Common myeloid progenitor, CD34-positive (primary cell): ENCODE measurements at places on chromosomes 6 and 20.

DNA sequence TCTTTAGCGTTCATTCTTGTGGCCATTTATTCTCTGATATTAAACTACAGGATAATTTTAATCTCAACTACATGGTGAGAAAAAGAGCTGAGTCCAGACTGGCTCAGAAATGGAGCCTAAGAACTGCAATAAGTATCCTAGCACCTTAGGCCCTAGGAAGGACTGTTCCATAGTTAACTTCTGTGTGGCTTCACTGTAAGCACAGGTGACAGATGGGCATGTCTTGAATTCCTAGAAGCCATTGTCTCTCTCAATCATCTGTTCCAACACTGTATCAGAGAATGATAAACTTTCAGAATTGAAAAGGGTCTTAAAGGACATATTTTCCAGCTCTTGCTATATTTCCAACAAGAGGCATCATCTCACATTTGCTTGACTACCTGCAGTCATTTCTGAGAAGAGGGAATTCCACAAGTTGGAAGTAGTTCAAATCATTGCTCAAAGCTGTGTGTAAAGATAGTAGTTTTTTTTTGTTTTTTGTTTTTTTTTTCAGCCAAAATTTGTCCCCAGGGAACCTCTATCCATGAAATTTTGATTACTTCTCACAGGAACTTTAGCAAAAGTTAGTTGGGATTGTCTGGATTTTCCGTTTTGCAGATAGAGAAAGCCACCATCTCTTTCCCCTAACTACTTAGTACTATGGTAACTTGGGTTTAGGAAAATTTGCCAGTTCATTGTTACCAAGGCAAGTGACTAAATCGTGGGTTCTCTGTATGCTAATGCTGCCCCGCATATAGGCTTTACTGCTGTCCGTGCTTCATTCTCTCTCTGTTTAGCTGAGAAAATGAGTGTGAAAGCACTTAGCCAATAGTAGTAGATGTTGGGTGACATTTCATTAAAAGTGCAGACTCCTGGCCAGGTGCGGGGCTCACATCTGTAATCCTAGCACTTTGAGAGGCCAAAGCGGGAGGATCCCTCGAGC lies 47.2 kb downstream of the KCNS1 start:
- DNase-seq: no peak

DNA sequence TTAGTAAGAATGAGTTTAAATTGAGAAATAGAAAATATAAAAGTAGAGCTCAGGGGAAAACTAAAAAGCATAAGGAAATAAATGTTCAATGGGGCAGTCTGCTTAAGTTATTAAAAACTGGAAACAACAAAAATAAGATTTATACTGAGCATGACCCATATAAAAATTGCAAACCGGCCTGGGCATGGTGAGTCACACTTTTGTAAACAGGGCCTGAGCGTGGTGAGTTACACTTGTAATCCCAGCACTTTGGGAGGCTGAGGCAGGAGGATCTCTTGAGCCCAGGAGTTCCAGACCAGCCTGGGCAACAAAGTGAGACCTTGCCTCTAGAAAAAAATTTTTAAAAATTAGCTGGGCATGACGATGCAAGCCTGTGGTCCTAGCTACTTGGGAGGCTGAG lies 74.6 kb downstream of the TMEM244 start:
- no peak for DNase-seq

DNA sequence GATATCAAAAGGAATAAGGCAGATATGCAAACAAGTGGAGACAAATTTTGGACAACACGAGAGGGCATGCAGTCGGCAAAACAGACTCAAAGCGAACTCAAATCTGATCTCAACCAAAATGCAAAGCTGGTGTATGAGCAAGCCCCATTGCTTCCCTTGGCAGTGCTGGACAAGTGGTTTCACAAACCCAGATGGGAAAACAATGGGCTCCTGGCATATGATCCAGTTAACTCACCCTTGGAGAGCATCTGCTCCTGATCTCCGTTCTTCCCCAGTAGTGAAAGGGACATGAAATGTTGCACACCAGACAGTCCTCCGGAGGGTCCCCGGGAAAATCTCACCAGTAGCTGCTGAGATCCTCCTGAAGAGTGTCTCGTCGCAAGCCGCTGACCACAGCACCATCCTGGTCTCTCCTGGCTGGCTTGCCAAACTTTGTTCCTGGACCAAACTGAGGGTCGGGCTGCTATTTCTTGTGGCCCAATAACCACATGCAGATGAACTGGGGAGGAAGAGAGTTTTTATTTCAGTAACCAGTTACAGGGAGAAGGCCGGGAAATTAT lies 84.3 kb upstream of the THBS2 start:
- no peak for DNase-seq

- no peak for DNase-seq
Measured at GRCh38 chr20:60977901-60978300, 274.2 kb upstream of the CDH4 start.

GRCh38 chr6:117919775-117920729 lies 13.0 kb downstream of the SLC35F1 start:
- no peak for DNase-seq

DNA sequence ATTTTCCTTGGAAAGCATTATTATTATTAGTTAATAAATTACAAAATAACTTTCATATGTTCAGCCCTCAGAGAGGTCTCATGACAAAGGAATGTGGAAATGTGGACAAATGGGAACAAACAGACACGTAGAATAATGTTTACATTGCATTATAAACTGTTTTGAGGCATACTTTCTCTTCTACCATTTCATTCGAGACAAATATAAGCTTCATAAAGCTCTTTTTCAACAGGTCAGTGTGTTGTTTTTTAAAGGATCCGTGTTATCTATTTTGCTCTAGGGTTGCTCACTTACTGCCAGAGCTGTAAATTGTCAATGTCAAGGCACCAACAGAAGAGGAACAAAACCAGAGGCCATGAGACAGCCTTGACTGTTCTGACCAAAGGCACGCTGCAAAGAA lies 256.8 kb downstream of the PHACTR1 start:
- DNase-seq: no peak

- DNase-seq: peak; percentile 32
Measured at GRCh38 chr6:6610031-6610591, 21.6 kb downstream of the LY86 start.

GRCh38 chr6:41502917-41503671 lies 43.1 kb upstream of the FOXP4 start:
- DNase-seq: no peak
